ENCODE measurements at places on chromosomes 16 and 17. TPM values are rescaled to one million over a fixed set of nuclear protein-coding genes. Genes with fewer than 3 reads are reported as not detected.
A peak's percentile ranks its signal among the peaks of the same experiment; 100 is the strongest.

DNA sequence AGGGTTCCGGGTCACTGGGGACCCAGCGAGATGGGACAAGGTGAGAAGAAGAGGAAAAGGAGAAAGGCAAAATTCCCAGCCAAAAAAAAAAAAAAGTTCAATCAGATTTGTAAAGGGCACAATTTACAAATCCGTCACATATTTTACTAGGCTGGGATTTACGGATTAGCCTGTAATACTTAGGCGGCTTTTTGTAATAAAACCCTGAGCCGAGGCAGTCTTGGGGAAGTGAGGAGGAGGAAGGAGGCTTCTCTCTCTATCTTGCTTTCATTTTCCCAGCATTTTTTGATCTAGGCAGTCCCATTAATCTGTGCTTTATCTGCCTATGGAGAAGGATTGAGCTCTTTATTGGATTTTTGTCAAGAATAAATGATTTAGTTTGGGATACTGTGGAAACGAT lies 130.6 kb upstream of the SDK2 start:
- no peak for DNase-seq

DNA sequence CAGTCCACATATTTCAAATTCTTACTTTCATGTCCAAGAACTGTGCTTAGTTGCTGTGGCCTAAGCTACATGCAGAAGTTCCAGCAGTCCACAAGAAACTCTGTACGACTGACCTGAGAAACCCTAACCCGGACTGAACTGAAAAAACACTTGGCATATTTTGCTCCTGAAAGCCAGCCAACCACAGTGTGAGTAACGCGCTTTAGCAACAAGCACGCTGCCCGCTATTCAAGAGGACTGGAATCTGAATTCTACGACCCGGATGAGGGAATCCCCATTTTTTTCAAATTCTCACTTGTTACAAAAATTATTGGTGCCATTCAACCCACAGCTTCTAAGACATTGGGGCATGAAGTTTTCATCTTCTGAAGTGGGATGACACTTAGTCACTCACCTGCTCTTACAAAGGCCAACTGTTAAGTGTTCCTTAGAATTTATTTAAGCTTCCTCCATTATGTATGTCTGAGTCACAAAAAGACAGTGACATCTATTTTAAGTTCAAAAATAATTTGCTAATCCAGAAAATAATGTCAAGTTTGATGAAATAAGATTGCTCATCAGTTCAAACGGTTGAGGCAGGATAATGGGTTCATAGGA lies 78.7 kb downstream of the CDYL2 start:
- DNase-seq = no peak

DNA sequence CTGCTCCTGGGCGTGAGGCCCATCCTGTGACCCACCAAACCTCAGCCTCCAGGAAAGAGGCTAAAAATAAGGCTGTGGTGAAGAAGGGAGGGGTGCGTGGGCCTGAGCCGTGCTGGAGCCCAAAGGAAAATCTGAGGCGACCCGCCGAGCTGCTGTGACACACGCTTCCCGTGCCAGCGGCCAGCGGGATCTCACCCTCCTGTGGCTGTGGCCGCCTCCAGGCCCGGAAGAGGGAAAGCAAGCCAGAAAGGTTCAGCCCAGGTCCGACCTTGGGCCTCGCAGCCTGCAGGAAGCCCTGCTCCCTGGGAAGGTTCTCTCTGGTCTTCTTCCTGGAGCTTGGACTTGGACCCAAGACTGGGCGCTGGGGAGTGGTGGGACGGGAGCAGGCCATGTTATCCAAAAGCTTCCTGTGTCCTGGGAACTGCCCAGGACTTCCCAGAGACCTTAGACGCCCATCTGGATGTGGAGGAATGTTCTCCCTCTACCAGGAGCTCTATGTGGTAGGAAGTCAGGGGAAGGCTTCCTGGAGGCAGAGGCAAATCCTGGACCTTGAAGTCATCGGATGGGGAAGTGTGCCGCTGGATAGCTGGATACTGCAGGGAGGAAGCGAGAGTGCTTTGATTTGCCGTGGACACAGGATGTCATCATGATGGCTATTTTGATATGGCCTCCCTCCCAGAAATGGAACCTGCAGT lies 11.4 kb downstream of the SPNS2 start:
- DNase-seq = no peak

DNA sequence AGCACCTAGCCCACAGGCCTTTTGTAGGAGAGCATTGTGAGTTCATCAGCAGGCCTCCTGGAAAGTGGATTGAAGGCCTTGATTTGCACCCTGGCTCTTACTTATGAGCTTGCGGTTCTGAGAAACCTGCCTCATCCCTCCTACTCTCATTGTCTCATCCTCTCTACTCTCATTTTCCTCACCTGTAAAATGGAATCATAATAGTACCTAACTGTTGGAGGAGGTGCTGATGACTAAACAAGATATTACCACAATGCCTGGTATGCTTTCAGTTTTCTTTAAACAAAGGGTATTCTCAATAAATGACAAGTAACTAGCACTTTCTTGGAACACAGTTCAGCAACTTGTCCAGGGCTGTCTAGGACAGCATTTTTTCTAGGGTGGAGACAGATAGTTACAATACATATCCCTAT lies 243.1 kb upstream of the MAF start:
- DNase-seq = no peak

GRCh38 chr17:5583426-5584382 lies 605 bp downstream of the NLRP1 start:
- no peak for DNase-seq

DNA sequence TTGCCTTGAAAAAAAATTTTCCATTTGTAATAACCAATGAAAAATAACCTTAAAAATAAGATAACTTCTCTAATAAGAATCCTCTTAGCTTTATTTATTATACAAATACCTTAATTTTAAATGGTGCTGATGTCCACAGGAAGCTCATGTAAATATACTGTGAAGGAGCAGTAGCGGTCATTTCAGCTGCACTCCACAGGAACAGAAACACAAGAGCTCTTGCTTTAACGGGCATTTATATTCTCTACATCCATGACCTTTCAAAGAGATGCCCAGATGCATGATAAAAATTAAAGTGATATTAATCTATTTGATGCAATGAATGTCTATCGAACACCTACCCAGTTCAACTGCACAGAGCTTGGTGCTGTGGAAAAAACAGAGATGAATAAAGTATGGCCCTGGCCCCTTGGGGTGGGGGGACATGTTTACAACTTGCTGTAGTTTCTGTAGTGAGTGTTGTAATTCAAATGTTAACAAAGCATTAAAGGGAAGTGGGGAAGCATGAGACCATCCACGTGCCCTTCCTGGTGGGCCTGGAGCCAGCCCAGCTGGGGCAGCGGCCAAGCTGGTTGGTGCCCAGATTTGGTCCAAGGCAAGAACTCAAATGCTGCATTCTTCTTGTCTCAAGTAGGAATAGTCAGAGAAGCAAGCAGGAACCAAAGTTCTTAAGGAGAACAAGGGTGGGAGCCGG lies 47.9 kb downstream of the IQCK start:
- DNase-seq = no peak

GRCh38 chr17:39921323-39921722 lies 2.9 kb upstream of the GSDMB start:
- no peak for DNase-seq

DNA sequence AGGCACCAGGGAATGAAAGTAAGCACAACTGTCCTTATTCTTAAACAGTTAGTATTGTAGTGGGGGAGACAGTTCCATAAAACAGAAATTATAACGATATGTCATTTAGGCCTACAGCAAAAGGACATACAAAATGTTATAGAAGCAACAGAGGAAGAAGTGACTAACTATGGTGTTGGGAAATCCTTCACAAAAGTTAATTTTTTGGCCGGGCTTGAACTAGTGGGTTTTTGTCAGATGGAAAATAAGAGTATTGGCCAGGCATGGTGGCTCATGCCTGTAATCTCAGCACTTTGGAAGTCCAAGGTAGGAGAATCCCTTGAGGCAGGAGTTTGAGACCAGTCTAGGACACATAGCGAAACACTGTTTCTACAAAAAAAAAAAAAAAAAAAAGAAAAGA lies 127.8 kb downstream of the SSH2 start:
- no peak for DNase-seq

HS3ST3B1 gene
- 5.3 TPM for total RNA-seq

GRCh38 chr17:27247071-27247957 lies 46.6 kb upstream of the WSB1 start:
- DNase-seq = peak; percentile 37

KRT32 gene
- 28.0 TPM for total RNA-seq

PEX12 gene
- 3.0 TPM for total RNA-seq

EFNB3 gene
- 3.9 TPM for total RNA-seq

STH gene
- total RNA-seq = not detected

DNA sequence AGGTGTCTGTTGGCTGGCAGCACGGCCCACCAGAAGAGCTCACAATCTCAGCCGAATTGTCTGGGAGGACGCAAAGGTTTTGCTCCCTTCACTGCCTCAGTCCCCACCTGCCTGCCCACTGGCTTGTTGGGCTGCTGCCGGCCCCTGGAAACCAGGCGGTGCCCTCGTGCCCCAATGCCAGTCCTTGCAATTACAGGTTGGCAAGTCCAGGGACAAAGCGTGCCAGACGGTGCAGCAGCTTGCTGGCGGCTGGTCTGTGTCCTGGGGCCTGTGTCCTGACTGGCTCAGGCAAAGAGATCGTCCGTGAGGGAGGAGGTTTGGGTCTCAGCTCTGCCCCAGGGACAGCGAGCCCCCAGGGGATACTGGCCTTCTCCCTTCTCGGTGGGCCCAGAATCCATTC lies 24.6 kb upstream of the SPNS2 start:
- DNase-seq = no peak

DNA sequence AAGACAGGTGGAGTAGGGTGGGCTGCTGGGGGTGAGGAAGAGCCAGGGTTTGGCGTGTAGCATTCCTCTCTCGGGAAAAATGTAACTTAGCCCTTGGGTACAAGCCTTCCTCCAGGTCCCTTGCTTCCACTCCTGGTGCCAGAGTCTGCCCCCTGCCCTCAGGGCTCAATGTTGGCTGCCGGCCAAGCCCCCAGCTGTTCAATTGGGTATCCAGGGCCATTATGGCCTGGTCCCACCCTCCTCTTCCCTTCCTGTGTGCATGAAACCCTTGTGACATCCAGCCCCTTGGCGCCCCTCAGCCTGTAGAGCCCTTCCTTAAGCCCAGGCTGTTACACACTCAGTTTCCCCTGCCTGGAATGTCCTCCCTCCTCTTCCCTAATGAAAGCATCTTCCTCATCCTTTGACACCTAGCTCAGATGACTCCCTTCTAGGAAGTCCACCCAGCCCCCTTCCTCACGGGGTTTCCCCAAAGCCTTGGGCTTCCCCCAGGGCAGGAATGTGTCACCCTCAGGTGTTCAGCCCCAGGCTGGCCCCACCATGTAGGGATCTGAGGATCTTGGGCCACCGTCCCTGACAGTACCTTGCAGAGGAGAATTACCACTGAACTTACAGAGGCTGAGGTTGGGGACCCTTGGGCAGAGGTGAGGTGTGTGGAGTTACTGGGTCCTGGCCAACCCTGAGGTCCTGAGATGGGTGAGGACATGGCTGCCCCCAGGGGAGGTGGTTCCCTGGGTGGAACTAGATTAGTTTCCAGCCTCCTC lies 30.0 kb downstream of the B9D1 start:
- DNase-seq = no peak

ZNF385C gene
- 1.3 TPM for total RNA-seq

GRCh38 chr17:46770818-46771560 lies 47.5 kb downstream of the WNT3 start:
- DNase-seq = no peak

DNA sequence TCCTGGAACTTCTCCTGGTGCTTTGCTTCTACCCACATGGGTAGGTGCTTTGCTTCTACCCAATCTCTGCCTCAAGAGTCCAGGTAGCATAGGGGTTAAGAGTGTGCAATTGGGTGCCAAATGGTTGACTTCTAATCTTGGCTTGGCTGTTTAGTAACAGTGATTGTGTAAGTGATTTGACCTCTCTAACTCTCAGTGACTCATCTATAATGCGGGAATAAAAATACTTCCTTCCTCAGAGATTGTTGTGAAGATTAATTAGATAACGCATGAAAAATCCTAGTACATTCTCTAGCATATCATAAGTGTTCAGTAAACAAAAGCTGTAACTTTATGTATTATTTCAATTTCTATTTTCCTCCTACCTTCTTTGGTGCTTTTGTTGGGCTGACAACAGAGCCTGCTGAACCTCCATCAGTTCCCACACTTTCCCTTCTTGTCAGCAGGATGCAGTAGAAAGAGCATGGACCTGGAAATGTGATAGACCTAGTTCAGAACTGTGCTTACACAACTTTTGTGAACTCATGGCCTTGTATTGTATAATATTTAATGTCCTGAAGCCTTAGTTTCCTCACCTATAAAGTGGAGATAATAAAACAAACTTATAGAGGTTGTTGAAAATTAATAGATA lies 72.9 kb upstream of the SMIM36 start:
- no peak for DNase-seq

- no peak for DNase-seq
Measured at GRCh38 chr17:57294629-57295501, 38.5 kb downstream of the MSI2 start.

CNTD1 gene
- total RNA-seq = 0.20 TPM

DNA sequence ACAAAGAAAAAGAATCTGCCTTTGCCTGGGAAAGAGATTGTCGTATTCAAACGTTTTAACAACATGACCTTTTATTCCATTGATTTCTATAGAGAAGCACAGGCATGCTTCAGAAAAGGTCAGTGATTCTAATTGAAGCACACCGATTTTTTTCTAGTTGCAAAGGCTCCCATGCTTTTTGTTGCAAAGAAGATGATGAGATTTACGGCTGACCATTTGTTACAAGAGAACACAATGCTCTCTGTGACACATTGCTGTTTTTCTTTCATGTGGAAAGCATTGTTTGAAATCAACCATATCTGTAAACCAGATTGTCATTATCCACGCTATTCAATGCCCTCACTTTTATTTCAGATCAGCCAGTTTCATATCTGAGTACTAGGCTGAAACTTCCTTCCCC lies 99.8 kb downstream of the NLK start:
- DNase-seq = no peak

BCAR1 gene
- total RNA-seq = 16.8 TPM

Data from skin of body (tissue), 3 donors.